ENCODE measurements at places on chromosomes 6 and 20.

DNA sequence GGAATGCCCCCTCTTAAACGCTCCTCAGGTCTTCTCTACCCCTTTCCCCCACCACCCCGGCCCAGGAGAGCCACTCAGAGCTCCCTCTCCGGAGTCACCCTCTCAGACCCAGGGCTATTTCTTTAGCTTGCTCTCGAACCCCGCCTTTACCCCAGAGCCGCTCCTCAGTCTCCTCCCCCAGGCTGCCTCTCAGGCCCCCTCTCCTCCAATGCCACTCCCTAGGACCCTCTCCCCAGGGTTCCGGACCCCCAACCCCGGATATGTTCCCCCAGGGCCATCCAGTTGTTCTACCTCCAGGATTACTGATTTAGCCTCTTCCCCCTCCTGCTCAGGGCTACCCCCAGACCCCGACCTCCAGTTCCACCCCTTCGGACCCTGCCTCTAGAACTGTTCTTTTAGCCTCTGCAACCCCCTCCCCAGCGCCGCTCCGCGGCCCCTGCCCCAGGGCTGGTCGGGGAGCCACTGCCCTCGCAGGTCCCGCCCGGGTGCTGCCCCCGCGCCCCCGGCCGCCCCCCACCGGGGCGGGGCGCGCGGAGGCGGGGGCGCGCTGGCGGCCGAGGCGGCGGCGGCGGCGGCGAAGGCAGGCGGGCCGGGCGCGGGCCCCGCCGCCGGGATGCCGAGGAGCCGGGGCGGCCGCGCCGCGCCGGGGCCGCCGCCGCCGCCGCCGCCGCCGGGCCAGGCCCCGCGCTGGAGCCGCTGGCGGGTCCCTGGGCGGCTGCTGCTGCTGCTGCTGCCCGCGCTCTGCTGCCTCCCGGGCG lies at the start of gene MMP24:
MMP24 (plus strand) TSS at position 565 of the 758 bp plus-strand sequence; CDS start at position 614, 49 bp downstream.
- DNase-seq: no peak

DNA sequence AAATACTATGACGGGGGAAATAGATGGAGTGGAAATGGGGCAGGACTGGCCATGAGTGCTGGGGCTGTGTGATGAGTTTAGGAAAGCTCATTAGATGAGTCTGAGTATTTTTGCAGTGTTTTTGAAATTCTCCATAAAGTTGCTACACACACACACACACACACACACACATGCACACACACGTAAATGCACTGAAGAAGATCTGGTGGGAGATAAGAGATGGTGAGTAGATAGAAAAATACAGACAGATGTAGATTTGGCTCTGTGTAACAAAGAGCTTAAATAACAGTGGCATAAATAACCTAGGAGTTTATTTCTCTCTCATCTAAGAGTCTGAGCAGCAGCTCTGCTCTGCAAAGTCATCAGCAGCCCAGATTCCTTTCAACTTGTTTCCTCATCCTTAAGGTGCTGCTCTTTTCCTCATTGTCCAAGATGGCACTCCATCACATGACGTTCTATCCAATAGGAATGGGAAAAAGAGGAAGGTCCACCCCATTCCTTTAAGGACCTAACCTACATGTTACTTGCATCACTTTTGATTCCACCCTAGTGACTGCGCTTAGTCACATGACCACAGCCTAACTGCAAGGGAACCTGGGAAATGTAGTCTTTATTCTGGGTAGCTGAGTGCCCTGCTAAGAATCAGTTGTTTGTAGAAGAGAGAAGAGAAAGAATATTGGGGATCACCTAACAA lies 76.4 kb downstream of the EYA2 start:
- DNase-seq: peak; percentile 33

- DNase-seq: no peak
These were observed 26.6 kb upstream of the DAAM2 start for GRCh38 chr6:39765508-39766065.

DNA sequence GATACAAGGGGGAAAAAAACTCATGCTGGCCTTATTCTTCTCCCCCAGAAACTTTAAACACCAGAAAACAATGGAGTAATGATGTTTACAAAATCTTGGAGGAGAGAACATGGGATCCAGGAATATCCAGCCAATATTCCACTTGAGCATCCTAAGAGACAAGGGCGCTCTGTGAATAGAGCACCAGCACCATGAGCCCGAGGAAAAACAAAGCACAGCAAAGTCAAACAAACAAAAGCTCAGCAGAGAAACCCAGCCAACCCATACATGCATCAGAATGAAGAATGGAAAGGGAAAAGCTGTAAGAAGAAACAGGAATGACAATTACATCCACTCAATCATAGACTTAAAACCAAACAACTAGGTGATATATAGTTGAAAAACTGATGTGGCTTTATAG lies 4.6 kb upstream of the NAA20 start:
- peak; percentile 47 for DNase-seq

DNA sequence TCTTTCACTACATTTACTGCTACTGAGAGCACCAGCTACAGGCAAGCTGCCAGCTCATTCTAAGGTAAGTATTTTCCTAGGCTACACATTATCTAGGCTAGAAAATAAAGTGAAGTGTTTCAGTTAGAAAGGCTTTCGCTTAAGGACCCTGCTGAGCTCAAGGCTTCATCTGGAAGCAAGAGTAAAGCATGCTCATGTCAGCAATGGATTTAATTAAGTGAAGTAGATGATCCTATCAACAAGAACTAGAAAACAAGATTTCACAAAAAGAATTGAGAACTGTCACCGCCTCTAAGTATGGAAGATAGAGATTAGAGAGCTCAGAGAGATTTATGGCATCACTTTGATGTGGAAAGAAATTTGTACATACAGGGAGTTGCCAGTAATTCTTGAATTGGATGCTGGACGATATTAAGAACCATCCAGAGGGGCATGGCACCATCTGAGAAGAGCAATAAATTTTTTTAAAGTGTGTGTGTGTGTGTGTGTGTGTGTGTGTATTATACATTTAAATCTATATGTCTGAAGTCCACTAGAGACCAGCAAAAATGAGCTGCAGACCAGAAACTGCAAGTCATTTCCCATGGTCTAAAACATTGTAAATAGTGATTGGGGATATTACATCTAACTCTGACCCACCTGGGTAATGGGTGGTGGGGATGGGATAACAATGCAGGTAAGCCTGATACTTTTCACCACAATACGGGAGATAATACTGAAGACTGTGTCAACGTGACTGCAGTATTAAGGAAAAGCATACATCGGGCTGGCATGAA lies 105.2 kb upstream of the MAP7 start:
- no peak for DNase-seq

- no peak for DNase-seq
These were observed 218.2 kb upstream of the RNF24 start for GRCh38 chr20:4233520-4233919.

- DNase-seq: no peak
These were observed 47.4 kb downstream of the BMP5 start for GRCh38 chr6:55827818-55828522.

- DNase-seq: no peak
These were observed 452 bp upstream of the TREM2 start for GRCh38 chr6:41163419-41163717.

DNA sequence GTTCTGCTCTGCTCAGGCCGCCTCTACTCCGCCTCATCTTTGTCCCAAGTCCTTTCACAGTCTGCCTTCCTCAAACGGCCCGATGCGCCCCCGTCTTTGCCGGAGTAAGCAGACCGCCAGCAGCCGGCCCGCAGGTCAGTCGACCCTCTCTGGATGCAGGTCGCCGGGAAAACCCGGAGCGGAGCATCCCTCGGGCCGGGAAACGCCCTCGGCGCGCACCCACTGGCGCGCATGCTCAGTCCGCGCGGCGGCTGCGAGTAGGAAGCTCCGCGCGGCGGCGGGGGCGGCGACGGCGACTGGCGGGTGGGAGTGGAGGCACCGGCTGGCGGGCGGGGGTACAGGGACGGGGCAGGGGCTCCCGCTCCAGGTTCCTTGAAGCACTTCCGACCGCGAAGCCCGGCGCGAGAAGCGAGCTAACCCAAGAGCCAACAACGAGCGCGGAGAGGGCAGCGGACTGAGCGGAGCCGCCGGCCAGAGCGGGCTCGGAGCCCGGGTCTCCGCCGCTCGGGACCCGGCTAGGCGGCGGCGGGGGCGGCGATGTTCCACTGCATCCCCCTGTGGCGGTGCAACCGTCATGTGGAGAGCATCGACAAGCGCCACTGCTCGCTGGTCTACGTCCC lies at the start of gene LRRC1:
LRRC1 (plus strand) TSS at position 286 of the 620 bp plus-strand sequence; CDS start at position 538, 252 bp downstream.
- peak; percentile 97 for DNase-seq

- DNase-seq: no peak
These were observed 150.4 kb upstream of the BMP5 start for GRCh38 chr6:56025795-56026194.

DNA sequence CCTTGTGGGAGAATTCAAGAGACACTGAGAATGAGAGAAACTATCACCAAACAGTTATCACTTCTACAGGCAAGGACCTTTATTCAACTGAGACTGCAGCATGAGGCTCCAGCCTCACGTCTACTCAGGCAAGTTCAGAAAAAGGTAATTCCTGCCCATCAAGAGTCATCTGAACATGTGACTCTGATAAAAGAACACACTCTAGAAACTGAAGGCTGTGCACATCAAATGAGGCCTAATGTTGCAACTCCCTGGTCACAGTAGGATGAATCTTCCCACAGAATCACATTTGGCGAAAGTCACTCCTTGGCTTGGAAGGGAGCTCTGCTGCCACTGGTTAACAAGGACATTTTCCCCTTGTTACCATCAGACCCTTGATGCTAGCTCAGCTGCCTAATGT lies 71.2 kb upstream of the EMILIN3 start:
- no peak for DNase-seq

DNA sequence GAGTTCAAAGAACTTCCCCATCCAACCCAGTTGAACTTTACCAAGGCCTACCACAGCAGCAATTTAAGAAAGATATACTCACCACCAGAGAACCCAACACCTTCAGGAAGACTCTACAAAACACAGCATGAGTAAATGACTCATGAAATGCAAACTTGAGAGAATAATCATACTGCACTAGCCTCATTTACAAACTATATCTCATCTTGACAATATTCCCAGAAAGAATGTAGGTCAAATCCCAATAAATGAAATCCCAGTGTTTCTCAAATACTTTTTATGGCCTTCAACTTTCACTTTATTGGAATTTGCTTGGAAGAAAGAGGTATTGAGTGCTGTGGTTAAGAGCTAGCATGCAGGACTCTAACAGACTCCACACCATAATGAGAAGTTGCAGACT lies 60.0 kb downstream of the FYN start:
- DNase-seq: no peak

DNA sequence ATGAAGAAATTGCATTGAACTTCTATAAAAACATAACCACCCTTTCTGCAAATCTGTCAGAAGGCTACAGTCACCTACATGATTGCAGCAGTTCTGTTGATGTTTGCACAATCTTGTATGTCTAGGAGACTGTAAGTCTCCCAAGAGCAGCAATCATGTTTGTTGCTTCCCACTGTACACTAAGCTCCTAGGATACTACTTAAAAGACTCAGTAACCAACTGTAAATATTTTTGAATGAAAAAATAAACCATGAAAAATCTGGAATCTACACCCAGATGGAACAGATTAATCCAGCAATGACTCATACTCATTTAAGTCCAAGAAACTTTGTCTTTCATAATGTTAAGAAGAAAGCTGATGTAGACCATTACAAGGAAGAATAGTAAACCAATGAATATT lies 168.5 kb upstream of the ATXN1 start:
- no peak for DNase-seq

GRCh38 chr6:34950849-34951248 lies 61.8 kb downstream of the ANKS1A start:
- DNase-seq: no peak

GRCh38 chr6:117605169-117605826 lies 3.0 kb upstream of the GOPC start:
- DNase-seq: peak; percentile 43

- DNase-seq: no peak
These were observed 3.9 kb upstream of the ZBTB9 start for GRCh38 chr6:33450434-33450833.

GRCh38 chr6:111781041-111781708 lies 92.1 kb downstream of the FYN start:
- DNase-seq: no peak

DNA sequence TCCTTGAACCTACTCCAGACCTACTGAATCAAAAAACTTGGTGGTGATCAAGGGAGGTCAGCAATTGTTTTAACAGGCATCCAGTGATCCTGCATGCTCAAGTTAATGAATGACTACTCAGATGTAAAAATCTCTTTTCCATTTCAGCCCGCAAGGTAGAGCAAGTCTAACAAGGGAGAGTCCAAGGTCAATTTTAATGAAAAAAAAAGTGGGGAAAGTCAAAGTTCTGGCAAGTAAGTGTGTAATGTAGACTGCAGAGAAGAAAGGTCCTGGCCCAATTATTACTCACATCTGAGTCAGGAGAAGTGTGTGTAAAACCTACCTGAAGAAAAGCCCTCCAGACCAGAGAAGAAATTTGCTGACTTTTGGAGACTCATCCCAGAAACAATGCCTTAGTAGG lies 193.5 kb downstream of the UBE3D start:
- no peak for DNase-seq

GRCh38 chr20:34651200-34651599 lies 25.7 kb downstream of the PIGU start:
- no peak for DNase-seq

Measured in spinal cord (tissue), 10 donors.